ENCODE measurements at places on chromosomes 6 and 20.
A peak's percentile ranks its signal among the peaks of the same experiment; 100 is the strongest.

DNA sequence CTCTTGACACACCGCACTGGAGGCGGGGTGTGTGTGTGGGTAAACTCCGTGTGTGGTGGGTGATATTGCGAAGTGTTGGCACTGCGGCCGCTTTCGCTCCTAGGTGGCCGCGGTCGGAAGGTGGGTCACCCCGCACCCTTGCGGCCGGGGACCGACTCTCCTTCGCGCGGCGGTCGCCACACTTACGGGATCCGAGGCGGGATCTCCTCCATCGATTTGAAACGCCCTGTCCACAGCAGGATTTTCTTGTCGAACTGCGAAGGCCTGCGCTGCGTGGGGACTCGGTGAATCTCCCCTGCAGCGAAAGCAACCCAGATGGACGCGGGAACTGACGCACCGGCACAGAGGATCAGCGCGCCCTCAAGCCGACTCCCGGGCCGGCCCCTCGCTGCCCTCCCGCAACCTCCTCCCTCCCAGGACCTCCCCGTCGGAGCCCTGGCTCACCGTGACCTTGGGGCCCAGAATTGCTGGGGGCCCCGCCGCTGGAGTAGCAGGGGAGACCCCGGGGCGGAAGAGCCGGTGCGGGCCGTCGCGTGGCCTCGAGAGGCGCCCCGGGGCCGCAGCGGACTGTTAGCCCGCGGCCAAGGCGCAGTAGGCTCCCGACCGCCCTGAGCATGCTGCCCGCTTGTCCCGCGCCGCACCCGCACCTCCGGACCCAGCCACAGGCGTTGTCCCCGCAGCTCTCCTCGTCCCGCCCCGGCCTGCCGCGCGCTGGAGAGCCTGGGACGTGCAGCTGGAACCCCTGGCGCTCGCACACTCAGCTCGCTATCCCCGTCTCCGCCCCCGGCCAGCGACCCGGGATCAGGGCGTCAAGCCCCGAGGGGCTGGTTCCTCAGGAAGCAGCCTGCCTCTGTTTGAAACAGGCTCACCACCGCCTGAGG is at the start of gene FAM162B:
TSS of gene FAM162B (minus strand) at position 759 of the 881 bp plus-strand sequence. CDS start at position 616, 143 bp downstream.
- no peak for DNase-seq

DNA sequence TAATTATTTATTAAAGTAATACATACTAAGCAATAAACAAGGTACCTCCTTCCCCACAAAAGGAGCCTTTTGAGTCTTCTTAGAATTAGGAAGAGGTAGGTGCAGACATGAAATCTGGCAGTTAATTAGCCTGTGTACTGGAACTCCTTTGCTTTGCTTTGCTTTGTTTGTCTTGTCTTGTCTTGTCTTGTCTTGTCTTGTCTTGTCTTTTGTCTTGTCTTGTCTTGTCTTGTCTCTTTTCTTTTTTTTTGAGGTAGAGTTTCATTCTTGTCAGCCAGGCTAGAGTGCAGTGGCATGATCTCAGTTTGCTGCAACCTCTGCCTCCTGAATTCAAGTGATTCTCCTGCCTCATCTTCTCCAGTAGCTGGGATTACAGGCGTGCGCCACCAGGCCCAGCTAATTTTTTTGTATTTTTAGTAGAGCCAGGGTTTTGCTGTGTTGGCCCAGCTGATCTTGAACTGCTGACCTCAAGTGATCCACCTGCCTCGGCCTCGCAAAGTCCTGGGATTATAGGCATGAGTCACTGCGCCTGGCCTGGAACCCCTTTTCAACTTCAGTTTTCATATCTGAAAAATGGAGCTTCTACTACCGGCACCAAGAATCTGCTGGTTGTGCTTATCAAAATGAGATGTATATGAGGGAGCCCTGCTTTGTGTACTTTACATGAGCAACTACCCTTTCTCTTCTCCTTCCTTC is 301.2 kb downstream of the CDKAL1 start:
- DNase-seq, result no peak

GRCh38 chr6:113651120-113651519 is 206.0 kb upstream of the MARCKS start:
- no peak for DNase-seq

GRCh38 chr20:47659904-47660601 is 125.2 kb downstream of the SULF2 start:
- DNase-seq, result no peak

DNA sequence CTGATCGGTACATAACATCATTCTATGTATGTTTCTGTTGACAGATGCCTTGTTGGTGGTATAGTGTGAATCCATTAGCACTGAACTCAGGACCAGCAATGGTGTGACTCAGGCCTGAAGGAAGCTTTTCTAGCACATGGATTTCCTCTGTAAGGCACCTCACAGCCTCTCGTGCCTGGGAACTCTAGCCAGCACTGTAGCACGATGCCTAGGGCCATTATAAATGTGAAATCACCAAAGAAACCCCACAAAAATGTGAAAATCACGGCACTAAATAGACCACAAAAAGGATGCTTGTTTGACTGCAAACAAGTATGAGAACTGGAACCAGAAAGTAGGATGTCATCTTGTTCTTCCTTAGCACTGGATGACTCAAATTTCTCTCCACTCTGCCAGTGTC is 63.7 kb upstream of the NKX2-2 start:
- DNase-seq, result no peak

- no peak for DNase-seq
These were observed 43.2 kb downstream of the KHDC1L start for GRCh38 chr6:73182021-73182607.

GRCh38 chr6:101883505-101883904 is 490.0 kb downstream of the GRIK2 start:
- DNase-seq, result no peak

DNA sequence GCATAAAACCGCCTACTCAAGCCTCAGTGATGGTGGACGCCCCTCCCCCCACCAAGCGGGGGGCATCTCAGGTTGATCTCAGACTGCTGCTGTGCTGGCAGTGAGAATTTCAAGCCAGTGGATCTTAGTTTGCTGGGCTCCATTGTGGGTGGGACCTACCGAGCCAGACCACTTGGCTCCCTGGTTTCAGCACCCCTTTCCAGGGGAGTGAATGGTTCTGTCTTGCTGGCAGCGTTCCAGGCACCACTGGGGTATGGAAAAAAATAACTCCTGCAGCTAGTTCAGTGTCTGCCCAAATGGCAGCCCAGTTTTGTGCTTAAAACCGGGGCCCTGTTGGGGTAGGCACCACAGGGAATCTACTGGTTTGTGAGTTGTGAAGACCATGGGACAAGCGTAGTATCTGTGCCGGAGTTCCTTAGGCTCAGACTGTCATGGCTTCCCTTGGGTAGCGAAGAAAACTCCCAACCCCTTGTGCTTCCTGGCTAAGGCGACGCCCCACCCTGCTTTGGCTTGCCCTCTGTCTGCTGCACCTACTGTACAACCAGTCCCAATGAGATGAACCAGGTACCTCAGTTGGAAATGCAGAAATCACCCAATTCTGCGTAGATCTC is 1334.5 kb upstream of the ADGRB3 start:
- DNase-seq, result no peak

- no peak for DNase-seq
These were observed 556.6 kb upstream of the CDH4 start for GRCh38 chr20:60695226-60696000.

GRCh38 chr6:15434823-15435380 is 189.0 kb downstream of the JARID2 start:
- no peak for DNase-seq

GRCh38 chr6:83218646-83219045 is 25.5 kb downstream of the RWDD2A start:
- no peak for DNase-seq

DNA sequence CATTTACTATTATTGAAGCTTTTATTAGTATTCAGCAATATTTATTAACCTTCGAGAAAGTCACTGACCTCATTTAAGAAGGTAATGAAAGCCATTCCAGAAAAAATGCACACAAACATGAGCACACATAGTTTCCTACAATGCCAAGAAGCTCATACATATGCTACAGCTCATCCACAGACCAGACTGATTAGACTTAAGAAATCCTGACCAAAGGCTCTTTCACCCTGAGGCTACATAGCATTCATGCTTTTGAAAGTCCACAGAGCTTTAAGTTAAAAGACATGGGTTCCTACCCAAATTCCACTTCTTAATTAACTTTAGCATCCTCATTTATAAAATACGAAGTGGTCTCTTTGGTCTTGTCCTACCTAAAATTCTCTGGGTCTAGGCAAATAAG is 430.4 kb downstream of the TBC1D32 start:
- no peak for DNase-seq

- no peak for DNase-seq
These were observed 847.0 kb upstream of the MAP3K7 start for GRCh38 chr6:91433660-91434534.

DNA sequence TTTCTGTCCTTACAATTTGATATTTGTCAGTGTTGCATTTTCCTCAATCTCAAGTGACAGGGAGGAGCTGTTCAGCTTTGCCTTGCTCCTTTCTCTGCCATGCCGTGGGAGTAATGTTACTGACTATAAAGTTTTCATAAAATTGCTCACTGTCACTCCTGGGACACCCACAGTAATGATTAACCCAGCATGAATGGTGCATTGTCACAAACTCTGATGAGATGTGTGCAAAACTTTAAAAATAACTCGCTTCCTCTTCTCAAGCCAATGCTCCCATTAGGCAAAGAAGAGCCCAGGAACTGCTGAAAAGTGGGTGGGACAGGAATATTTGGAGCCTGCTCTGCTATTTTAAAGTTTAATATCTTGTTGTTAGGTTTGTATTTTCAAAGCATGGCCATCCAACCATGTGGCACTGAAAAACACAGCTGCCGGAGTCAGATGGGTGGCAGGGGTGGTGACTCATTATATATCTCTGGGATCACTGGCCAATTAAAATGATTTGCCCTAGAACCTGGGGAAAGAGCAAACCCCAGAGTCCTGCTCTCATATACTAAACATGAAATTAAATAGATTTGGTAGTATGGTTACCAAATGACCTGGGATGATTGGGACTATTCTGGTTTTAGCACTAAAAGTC is 260.1 kb downstream of the BTBD3 start:
- no peak for DNase-seq

DNA sequence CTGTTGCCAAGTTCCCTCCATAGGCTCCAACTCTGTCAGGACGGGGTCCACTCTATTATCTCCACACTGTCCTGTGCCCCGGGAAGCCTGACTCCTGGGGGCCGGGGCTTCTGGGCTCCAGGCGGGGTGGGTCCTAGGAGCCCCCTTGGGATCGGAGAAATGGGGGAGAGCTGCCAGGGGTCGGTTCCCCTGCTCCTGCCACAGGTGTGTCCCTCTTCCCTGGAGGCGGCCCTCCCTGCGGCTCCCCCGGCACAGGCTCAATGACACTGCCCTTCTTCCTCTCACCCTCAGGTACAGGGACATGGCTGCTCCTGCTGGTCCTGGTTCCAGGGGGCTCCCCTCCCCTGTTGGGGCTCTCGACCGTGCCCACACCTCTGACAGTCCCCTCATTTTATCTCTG is 110.0 kb downstream of the DHX35 start:
- no peak for DNase-seq

- no peak for DNase-seq
These were observed 166.4 kb upstream of the PRND start for GRCh38 chr20:4555188-4555890.

DNA sequence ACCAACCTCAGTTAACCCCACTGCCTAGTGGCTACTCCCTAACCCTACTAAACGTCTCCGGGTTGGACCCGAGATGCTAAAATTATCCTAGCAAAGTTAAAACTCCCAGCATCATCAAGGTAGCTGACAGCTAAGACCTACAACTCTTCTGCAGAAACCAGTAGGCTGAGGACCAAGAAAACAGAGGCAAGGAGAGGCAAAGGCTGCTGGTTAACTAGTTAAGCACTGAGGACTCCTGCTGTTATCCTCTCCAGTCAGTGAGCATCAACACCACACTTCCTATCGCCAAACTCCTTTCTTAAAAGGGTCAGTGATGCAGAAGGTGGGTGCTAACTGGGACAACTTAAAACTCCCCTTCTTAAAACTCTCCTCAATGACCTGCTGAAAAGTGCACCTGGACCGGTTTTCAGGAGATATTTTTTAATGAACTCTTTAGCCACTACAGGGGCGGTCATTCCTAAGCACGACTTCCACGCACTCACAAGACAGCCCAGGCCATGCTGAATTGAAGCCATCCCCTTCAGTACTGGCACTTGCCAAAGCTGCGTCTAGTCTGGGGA is 1.7 kb downstream of the TRERF1 start:
- no peak for DNase-seq

- DNase-seq, result no peak
These were observed 53.9 kb downstream of the FAM50B start for GRCh38 chr6:3902871-3903648.

DNA sequence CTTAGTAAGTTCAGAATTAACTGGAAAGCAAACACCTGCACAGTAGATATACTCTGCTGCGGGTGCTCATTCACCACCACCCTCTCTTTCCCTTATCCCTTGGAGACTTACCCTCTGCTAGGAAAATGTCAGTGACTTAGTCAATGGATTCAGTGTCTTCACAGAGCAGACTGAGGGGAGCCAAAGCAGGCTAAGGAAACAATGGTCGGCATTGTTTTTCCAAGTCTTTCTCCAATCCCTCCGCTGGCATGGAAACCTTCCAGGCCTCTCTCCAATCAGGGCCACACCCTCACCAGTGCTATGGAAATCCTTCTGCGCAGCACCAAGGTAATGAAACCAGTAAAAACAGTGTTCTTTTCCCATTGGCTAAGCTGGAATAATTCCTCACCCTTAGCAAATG is 531.2 kb downstream of the TFAP2B start:
- no peak for DNase-seq

- DNase-seq, result peak; percentile 59
These were observed 9.6 kb downstream of the OR2B2 start for GRCh38 chr6:27902335-27903314.

- DNase-seq, result no peak
These were observed 25.2 kb downstream of the TNFAIP3 start for GRCh38 chr6:137892271-137892708.

GRCh38 chr6:79868098-79868722 is 79.1 kb downstream of the ELOVL4 start:
- peak; percentile 41 for DNase-seq

GRCh38 chr6:73800997-73801396 is 105.0 kb downstream of the CD109 start:
- DNase-seq, result no peak

- DNase-seq, result no peak
These were observed 32.5 kb upstream of the TMEM244 start for GRCh38 chr6:129893640-129894039.

GRCh38 chr20:10990625-10991382 is 317.0 kb upstream of the JAG1 start:
- no peak for DNase-seq

GRCh38 chr6:34465531-34466241 is at the start of gene PACSIN1:
PACSIN1 (plus strand) TSS chr6:34466076; CDS start chr6:34526306, 60,230 bp downstream.
- peak; percentile 37 for DNase-seq

DNA sequence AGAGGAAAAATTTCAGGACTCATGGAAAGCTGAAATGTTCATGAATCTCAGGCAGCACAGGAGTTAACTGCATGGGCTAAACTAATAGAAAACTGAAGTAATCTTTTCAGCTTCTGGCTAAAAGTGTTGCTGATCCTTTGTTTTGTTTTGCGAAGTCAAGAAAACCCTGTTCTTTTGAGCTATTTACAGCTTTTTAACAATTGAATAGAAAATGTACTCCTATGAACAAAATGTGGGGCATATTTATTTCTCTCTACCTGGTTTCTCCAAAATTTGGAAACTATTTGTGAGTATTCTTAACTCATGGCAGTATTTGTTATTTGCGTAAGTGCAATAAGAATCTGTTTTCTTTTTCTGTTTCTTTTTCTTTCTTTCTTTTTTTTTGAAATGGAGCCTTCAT is 818.8 kb upstream of the CITED2 start:
- no peak for DNase-seq
